WERI-Rb-1 (cell line): ENCODE measurements at places on chromosomes 4 and X.

DNA sequence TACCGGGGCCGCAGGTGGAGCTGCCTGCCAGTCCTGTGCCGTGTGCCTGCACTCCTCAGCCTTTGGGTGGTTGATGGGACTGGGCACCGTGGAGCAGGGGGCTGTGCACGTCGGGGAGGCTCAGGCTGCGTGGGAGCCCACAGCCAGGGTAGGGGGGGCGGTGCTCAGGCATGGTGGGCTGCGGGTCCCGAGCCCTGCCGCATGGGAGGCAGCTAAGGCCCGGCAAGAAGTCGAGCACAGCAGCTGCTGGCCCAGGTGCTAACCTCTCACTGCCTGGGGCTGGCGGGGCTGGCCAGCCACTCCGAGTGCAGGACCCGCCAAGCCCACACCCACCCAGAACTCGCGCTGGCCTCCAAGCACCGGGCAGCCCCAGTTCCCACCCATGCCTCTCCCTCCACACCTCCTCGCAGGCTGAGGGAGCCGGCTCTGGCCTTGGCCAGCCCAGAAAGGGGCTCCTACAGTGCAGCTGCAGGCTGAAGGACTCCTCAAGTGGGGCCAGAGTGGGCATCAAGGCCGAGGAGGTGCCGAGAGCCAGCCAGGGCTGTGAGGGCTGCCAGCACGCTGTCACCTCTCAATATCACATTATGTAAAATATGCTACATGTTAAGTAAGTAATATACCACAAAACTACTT lies 104.1 kb downstream of the COX7B2 start:
- DNase-seq: no peak

DNA sequence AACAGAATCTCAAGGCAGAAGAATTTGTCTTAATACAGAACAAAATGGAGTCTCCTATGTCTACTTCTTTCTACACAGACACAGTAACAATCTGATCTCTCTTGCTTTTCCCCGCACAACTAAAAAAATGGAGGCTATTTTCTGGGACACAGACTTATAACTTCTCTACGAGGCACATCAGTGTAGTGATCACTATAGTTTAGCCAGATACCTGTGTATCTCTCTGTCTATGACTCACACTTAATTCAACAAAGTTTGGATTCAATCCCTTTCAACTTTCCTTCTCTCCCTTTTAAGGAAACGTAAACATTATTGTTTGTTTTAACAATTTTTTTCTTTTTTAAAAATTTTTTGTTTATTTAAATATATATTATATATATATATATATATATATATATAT lies 29.4 kb downstream of the APELA start:
- DNase-seq: no peak

- DNase-seq: peak; percentile 52
These were observed 307.6 kb upstream of the NOCT start for GRCh38 chr4:138707746-138708677.

DNA sequence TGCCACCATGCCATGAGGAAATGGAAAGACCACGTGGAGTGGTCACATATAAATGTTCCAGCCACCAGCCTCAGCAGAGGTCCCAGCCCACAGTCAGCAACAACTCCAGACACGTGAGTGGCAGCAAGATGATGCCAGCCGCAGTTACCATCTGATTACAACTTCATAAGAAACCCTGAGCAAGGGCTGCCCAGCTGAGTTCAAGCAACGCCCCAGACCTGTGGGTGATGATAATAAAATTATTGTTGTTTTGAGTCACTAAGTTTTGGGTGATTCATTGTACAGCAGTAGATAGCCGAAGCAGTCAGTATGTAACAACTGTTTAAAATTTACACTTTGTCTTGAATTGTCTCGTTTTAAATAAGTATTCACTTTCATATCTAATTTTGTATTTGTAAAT lies 5.8 kb upstream of the CCNG2 start:
- DNase-seq: no peak

DNA sequence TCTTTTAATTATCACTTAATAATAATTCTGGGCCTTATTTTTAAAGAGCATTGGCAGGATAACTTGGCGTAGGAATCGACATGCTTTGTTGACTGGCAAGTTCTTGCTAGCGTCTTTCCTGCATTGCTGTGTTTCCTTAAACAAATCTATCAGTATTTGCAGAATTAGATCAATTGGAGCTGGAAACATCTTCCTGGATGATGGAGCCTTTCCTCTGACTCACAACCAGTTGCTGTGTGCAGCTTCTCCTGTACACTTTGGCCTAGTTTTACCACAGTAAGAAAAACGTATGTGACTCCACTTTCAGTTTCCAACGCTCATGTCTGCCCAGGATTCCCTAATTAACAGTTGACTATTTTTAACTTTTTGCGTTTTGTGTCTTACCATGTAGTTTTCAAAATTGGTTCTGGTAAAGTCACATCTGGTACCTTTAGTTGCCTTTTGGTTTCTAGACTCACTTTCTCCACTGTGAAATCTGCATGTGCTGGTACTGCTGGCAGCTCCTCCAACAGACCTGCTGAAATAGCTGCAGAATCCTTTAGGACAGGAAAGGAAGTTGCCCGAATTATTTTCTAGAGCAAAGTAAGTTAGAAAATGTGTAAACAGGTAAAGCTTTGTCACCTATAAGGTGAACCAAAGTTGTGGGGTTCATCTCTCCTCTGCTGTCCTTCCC lies 553.2 kb upstream of the FAT1 start:
- no peak for DNase-seq

GRCh38 chr4:185638093-185638492 lies 102.8 kb upstream of the PDLIM3 start:
- no peak for DNase-seq

- no peak for DNase-seq
These were observed 56.0 kb downstream of the SAT1 start for GRCh38 chrX:23838953-23839352.
